Thoracic aorta (tissue), 2 donors: ENCODE measurements at places on chromosomes 13 and 19. TPM values are rescaled to one million over a fixed set of nuclear protein-coding genes. Genes with fewer than 3 reads are reported as not detected.

GRCh38 chr13:25585000-25585399 is 213.2 kb downstream of the ATP8A2 start:
- DNase-seq = no peak

DNA sequence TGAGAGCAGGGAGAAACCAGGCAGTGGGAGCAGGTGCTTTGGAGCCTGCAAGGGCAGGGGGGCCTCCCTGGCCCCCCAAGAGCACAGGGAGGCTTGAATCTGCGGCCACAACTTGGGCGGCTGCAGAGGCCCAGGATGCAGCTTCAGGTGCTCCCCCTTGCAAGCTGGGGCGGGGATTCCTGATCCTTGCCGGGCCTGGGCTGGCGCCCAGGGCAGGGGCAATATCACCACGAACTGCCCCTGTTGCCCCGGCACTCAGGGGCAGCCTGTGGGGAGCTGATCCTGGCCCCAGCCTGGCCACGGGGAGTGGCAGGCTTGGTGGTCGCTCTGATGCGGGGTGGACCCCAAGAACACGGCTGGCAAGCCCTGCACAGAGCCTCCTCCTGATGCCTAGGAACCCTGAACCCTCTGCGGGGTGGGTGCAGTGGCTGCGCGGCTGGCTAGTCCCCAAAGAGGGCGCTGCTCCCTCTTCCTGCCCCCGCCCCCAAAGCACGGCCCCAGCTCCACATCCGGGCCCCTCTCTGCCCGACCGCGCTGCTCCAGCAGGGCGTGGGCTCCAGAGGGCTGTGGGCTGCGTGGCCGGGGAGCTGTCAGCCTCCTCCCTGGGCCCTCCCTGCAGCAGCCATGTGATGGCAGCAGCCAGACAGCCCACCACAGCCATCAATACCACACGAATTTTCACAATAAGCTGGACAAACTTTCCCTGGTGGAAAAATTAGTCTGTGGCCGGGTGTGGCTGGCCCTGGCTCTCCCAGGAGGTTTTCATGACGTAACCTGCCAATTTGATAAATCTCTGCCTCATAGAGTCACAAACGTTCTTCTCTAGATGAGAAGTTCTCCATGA is 21.0 kb downstream of the TNFSF9 start:
- no peak for DNase-seq

GRCh38 chr13:84097148-84097547 is 214.9 kb upstream of the SLITRK1 start:
- no peak for DNase-seq

Gene ZFP30
- 23.6 TPM for total RNA-seq

Gene CD37
- total RNA-seq = 29.8 TPM

DNA sequence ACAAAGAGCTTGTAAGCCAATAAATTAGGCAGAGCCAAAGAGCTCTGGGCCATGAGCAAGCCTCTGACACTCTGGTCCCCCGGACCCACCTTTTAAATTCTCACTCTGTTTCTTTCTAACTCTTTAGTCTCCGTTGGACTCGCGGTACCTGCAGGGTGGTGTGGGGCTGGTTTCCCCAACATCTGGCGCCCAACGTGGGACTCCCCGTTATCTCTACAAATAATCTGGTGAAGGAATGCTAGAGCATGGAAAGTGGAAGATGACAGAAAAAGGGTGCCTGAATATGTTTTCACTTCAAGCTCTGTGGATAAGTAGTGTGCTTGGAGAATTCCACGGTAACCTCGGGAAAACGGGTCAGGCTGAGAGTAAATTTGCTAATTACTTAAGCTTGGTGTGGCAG is 36.5 kb upstream of the CYP2B6 start:
- DNase-seq = no peak

Gene MCF2L
- 34.9 TPM for total RNA-seq

DNA sequence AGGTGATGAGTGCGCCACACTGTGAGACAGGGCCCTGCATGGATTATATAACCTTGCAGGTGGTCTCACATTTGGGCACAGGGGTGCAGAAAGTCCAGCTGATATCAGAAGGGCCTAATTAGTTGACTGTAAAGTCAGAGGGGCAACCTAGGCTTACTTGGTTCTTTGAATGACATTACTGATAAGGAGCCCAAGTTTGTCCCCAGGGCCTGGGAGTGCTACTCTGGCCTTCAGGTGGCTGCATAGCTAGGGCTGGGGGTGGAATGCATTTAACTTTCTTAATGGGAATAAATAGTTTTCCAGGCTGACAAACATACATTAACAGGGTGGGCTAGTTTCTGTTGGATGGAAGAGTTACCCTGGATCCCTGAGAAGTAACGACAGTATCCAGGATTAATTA is 3.3 kb downstream of the WDR87 start:
- DNase-seq = no peak
